ENCODE measurements at places on chromosomes 4 and X.

GRCh38 chr4:163679189-163679588 lies 184.7 kb downstream of the TMA16 start:
- DNase-seq: no peak

DNA sequence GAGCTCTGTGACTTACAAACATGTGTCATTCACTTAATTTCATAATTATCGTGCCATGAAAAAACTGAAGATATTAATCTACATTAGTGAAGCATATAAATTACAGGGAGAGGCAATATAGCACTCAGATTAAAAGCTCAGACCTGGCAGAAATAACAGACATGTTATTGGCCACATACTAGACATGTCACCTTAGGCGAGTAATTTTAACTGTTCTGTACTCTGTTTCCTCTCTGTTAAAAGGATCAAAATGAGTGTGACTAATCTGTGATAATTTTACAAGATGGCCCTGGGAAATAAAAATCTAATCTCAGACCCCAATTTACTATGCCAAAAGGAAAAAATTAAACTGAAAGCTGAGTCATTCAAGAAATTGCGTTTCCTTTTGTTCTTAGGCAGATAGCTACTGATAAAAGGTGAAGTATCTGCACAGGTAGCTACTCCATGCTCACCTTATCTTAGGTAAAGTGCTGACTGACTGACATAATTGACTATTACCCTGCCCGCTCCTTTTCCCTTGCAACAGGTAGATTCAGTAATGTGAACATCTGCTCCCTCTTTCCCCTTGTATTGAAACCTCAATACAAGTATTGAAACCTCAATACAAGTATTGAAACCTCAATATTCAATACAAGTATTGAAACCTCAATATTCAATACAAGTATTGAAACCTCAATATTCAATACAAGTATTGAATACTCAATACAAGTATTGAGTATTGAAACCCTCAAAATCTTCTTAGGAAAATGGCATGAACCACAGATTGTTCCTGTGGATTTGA lies 33.2 kb downstream of the RELL1 start:
- DNase-seq: no peak

GRCh38 chr4:91279899-91280298 lies 1023.9 kb upstream of the GRID2 start:
- no peak for DNase-seq

DNA sequence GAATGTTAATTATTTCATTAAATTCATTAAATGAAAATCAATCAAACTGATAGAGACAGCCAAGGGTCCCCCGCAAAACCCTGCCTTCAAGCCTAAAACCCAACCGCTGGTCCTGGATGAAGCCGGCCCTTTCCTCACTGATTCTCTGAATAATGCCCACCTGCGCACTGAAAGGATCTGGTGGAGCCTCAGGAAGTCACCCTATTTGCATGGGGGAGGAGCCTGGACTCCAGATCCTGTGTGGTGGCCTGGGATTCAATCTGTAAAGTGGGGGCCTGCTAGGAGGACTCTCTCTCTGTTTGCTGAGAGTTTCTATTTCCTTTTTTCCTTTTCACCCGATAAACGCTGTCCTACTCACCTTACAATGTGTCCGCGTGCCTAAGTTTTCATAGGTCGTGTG lies 97.9 kb upstream of the ADAMTS3 start:
- no peak for DNase-seq

GRCh38 chr4:28117084-28117682 lies 1256.5 kb downstream of the STIM2 start:
- DNase-seq: no peak

DNA sequence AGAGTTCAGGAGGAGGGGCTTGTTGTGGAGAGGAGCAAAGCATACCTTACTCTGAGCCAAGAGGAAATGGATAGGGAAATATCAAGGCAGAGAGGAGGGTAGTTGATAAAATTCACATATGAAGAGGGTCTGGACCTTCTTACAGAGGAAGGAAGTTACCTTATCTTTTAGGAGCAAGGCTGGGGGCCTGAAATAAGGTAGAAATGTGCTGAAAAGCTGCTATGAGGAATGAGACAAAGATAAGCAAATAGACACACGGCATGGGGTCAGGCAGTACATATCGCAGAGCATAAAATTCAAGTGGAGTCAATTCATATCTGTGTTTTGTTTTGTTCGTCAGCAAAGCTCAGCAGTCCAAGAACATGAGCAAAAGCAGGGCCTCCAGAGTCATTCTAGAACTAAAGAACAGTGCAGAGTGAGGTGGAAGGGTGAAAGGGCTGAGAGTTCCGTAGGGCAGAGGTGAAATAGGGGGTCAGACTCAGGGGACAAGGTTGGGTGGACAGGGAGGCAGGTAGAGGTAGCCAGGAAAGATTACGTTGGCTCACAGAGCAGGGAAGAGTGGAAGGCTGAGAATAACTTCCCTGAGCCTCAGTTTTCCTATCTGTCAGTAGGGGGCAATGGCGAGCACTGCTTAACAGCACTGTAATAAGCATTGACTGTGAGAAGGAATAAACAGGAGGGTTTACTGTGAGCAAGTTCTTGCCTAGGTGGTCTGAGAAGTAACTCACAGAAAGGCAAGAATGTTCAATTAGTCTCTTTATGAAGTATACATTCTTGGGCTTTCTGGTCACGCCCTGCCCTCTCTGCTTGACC lies 9.2 kb downstream of the VSIG4 start:
- DNase-seq: no peak

DNA sequence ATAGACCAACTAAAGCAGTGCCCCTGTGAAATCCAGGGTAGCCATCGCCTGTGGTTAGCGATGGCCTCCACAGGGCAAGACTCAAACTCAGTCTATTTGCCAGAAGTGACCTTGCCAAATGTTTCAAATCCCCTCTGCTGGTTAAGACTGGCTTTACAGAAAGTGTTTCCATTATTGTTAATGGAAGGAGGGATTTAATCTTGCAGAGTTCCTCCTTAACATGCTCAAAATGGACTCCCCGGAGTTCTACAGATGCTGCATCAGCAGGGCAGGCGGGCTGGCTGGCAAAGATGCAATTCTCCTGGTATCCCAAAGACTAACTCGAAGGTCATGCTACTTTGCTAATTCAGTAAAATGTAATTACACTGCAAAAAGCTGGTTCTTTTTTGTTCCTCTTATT lies 313.0 kb upstream of the SLC7A11 start:
- no peak for DNase-seq

GRCh38 chrX:74187211-74187610 lies 116.8 kb upstream of the ZCCHC13 start:
- no peak for DNase-seq

GRCh38 chrX:151790481-151791160 lies 56.1 kb downstream of the CNGA2 start:
- no peak for DNase-seq

Measured in stimulated activated CD4-positive, alpha-beta T cell treated with anti-CD3 and anti-CD28 coated beads, Interleukin-1b, Interleukin-23, amount 100 ng/mL, for 48 hours (primary cell).